ENCODE measurements at places on chromosomes 2 and 18. TPM values are rescaled to one million over a fixed set of nuclear protein-coding genes. Genes with fewer than 3 reads are reported as not detected.

The RAB27B gene
- 7.0 TPM for total RNA-seq

The CDK15 gene
- 67.0 TPM for total RNA-seq

The SEMA4F gene
- 7.1 TPM for total RNA-seq

The TMEM178A gene
- total RNA-seq, result 0.10 TPM

The GCG gene
- total RNA-seq, result 0.39 TPM

The DAW1 gene
- 0.48 TPM for total RNA-seq

The ARHGAP15 gene
- total RNA-seq, result 1.9 TPM

The EFEMP1 gene
- 3.7 TPM for total RNA-seq

The ERCC3 gene
- total RNA-seq, result 43.1 TPM

The ANKRD12 gene
- total RNA-seq, result 13.2 TPM
